Astrocyte (in vitro differentiated cells and primary cell): ENCODE measurements at places on chromosomes 4 and X.
A peak's percentile ranks its signal among the peaks of the same experiment; 100 is the strongest.

GRCh38 chrX:431056-431455 lies 44.3 kb upstream of the PPP2R3B start:
- DNase-seq = no peak

GRCh38 chr4:16887887-16888286 lies 10.6 kb downstream of the LDB2 start:
- no peak for DNase-seq

DNA sequence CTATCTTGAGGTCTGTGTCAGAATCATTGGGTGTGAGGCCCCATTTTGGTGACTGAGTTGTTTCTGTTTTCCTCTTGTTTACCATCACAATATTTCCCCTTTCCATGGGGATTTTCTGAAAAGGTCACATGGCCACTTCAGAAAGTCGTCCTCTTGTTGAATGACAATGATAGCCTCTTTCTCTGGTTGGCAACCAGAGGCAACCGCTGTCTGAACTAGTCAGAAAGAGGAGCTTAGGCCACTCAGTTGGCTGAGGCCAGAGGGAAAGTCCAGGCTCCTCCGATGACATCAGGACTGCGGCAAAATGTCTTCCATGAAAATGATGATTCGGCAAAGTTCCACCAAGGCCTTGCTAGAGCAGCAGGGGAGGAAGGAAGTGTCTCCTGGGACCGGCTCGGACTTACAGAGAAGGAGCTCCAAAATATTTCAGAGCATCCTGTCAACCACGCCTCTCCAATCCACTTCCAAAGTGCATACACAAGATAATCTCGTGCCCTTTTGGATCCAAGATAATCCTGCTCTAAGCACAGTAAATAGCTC lies 19.1 kb upstream of the RBM47 start:
- DNase-seq = no peak

GRCh38 chrX:135086197-135086854 lies 34.0 kb downstream of the ETDB start:
- DNase-seq = peak; percentile 34

GRCh38 chr4:56653461-56654237 lies 27.4 kb downstream of the HOPX start:
- DNase-seq = no peak

GRCh38 chr4:121154103-121154515 lies 10.0 kb downstream of the TNIP3 start:
- no peak for DNase-seq

GRCh38 chr4:141011901-141012315 lies 121.4 kb downstream of the RNF150 start:
- DNase-seq = no peak
